ENCODE measurements at places on chromosomes 7 and 10.

DNA sequence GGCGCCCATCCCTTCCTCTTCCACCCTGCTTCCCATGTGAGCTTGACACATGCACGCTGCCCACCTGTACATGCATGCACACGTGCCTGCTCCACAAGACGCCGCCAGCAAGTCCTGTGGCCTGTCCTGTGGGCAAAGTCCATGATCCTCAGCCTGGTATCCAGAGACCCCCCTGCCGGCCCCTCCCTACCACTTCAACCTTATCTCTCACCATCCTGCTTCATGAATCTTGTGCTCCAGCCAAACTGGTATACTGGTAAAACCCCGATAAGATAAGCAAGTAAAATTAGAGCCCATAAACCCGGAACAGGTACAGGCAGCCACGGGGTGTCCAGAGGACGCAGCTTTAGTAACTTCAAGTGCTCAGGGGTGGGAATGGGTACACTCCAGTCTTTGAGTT, 11.8 kb upstream of the TBXAS1 start:
- DNase-seq = no peak

DNA sequence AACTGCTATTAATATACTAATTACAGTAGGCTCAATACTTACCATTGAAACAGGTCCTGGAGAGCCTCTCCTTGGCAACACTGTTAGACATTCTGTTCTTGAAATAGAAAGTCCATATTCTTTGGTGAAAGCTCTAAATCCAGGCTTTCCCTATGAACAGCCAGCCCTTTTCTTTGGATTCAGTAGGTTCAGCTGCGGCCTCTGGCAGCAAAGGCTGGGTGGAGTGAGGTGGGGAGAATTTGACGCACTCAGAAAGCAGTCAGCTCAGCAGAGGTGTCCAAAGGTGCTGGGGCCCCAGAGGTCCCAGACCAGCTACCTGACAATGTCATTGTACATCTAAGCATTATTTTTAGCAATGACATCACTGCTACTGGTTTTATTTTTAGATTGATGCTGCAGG, 146.1 kb downstream of the GRK5 start:
- DNase-seq = no peak

DNA sequence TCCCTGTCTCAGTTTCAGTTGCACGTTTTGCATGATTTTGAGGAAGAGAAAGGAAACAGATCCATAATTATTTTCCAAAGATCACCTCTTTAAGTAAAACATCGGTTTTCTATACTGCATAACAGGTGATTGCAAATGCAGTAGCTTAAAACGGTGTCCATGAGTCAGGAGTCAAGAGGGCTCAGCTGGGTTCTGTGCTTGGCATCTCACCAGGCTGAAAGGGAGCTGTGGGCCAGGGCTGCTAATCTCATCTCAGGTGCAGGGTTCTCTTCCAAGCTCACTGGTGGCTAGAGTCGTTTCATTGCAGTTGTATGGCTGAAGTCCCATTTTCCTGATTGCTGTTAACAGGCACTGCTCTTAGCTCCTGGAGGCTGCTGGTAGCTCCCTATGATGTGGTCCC, 57.0 kb upstream of the PRKCQ start:
- no peak for DNase-seq

GRCh38 chr7:142001163-142001874, 5.6 kb downstream of the MGAM start:
- DNase-seq = no peak
